ENCODE measurements at places on chromosomes 4 and X.

- peak; percentile 33 for DNase-seq
Observed at GRCh38 chr4:36256398-36256891, 12.1 kb upstream of the ARAP2 start.

GRCh38 chrX:144586756-144587155, 660.5 kb upstream of the SPANXN1 start:
- DNase-seq: no peak

- DNase-seq: peak; percentile 58
Observed at GRCh38 chrX:21479695-21480270, 105.6 kb downstream of the CNKSR2 start.

DNA sequence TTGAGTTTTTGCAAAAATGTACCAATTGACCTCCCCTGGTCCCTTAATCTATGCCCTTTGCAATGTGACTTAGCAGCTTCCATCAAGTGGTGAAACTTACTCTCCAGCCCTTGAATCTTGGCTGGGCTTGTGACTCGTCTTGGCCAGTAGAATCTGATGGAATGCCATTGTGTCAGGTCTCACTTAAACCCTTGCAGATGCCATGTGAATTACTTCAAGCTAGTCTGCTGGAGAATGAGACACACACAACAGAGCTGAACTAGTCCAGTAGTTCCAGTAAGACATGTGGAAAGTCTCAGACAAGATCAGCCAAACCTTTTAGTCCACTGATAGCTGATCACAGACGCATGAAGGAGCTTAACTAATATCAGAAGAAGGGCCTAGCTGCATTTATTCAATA, 567.8 kb upstream of the CPEB2 start:
- DNase-seq: no peak

DNA sequence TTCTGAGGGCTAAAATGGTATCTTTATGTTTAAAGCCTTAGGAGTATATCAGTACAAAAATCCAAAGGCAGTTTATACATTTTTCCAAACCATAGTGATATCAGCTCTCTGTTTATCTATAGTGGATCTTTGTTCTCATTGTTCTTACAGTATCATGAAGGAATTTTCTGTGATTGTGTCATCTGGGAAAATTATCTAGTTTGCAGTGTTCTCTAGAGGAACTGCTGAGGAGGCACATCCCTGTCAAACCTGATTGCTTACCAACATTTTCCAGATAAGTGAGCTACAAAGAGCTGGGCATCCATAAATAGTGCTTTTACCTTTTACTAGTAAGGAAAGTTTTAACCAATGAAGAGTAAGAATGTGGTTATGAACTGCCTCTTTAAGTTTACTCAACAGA, 44.9 kb upstream of the SLC25A31 start:
- peak; percentile 18 for DNase-seq

GRCh38 chrX:69066966-69067525, 98.2 kb downstream of the PJA1 start:
- DNase-seq: no peak

GRCh38 chr4:41146716-41147506, 67.4 kb downstream of the APBB2 start:
- no peak for DNase-seq

DNA sequence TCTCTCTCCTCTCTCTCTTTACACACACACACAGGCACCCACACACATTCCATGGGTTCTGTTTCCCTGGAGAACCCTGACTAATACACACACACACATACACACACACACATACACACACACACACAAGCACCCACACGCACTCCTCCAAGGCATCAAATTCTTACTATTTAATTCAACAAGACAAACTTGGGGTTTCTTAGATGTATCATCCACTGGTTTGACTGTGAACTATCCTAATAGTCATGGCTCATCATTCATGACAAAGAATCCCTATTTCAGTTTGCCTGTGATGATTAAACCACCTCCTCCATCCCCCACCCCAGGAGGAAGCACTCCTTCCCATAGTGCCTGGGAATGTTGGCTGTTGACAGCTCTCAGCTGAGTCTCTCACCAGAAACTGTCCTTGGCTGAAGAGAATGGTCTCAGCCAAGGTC, 98.2 kb downstream of the USP46 start:
- no peak for DNase-seq

GRCh38 chr4:83212041-83212851, 72.4 kb downstream of the COQ2 start:
- no peak for DNase-seq

GRCh38 chr4:185566972-185567371, 31.7 kb upstream of the PDLIM3 start:
- DNase-seq: no peak
